Urinary bladder (tissue), 4 donors: ENCODE measurements at places on chromosomes 4 and X. TPM values are rescaled to one million over a fixed set of nuclear protein-coding genes. Genes with fewer than 3 reads are reported as not detected.

Gene KIAA1210
- total RNA-seq = 0.69 TPM

Gene GLUD2
- 3.3 TPM for total RNA-seq

Gene SPANXN3
- not detected for total RNA-seq

Gene PGAM4
- total RNA-seq = not detected

Gene GATA1
- total RNA-seq = not detected

Gene BBS7
- total RNA-seq = 29.2 TPM

Gene VCX
- not detected for total RNA-seq

Gene SPP1
- total RNA-seq = 76.1 TPM

Gene PAK3
- total RNA-seq = 6.9 TPM

Gene FAM114A1
- total RNA-seq = 186 TPM

Gene TRIM75
- total RNA-seq = not detected

Gene USP51
- 6.6 TPM for total RNA-seq

Gene HSFX4
- total RNA-seq = not detected
